Mammary microvascular endothelial cell (primary cell): ENCODE measurements at places on chromosomes 6 and 20. TPM values are rescaled to one million over a fixed set of nuclear protein-coding genes. Genes with fewer than 3 reads are reported as not detected.

Gene FABP7
- not detected in 2 replicates for total RNA-seq

Gene SMIM26
- total RNA-seq, result 69.8 and 86.4 TPM in 2 replicates

Gene HLA-DRB5
- not detected in 2 replicates for total RNA-seq

Gene FAM209B
- total RNA-seq, result not detected in 2 replicates
